ENCODE measurements at places on chromosomes 7 and 10.

- DNase-seq, result no peak
Measured at GRCh38 chr7:41147606-41148485, 555.0 kb downstream of the INHBA start.

DNA sequence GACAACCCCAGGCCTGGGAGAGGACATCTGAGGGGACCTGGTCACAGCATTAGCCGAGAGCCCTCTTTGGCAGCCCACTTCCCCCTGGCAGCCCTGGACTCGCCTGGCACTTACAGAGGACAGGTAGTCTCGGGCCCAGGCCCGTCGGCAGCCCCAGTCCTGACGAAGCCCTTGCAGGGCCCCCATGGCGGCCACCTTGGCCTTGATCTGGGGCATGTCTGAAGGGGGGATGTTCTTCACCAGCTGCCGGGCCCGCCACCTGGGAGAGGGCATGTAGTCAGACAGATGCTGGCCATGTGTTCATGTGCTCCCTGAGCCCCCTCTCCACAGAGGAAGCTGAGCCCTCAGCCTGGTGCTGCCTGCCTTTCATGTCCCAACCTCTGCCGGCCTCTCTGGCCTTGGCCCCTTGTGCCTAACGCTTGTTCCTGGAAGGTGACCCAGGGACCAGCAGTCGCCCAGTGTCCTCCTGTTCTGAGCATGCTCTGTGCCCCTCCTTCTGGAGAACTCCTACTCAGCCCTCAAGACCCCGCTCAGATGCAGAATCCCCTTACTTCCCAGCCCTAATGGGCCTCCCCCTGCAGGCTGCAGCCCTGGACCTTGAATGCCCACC, 13.9 kb downstream of the MYO1G start:
- no peak for DNase-seq

GRCh38 chr10:72274730-72275350, 1.1 kb downstream of the DDIT4 start:
- DNase-seq, result peak; percentile 76

DNA sequence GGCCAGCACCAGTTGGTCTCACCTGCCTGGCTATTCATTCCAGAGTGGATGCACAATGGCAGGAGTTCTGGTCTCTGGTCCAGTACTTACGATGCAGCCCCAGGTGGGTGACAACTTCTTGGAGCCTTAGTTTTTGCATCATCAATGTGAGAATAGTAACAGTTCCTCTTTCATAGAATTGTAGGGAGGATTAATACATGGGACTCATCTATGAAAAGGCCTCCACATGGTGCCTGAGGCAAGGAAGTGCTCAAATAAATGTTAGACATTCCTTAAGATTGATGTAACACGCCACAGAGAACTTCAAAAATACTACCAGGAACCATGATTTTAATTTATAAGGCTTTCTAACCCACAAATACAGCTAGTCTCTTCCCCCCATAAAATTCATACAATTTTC, 120.1 kb upstream of the CHST15 start:
- no peak for DNase-seq

DNA sequence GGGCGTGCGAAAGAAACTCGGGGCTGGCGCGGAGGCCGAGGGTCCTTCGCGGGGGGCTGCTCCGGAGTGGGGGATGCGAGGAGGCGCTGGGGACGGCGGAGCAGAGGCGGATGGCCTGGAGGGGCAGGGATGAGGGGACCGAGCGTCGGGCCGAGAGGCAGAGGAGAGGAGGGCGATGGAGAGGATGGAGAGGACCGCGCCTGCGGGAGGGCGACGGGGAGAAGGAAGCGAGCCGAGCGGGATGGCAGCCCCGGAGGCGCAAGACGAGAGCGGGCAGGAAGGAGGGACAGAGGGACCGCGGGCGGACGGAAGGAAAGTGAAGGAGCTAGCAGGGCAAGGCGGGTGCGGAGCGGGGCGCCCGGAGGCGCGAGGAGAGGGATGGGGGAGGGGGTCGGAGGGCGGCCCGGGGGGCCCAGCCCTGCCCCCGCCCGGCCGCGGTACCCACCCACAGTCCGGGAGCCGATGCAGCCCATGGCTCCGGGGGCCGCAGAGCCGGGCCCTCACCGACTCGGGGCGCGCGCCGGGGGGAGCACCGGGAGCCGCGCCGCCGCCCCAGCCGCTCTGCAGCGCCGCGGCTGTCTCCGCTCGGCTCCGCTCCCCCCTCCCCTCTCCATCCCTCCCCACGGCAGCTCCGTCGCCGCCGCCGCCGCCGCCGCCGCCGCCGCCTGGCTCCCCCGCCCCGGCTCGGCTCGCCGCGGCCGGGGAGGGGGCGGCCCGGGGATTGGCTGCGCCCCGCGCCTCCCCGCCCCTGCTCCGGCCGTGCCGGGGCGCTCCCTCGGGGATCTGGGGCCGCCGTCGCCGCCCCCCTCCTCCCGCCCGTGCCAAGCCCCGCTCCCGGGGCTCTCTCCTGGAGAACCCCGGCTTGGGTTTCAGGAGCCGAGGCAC, at the start of gene FAM131B:
TSS of gene FAM131B (minus strand) at position 583 of the 885 bp plus-strand sequence. CDS start at position 473, 110 bp downstream.
- DNase-seq, result no peak

DNA sequence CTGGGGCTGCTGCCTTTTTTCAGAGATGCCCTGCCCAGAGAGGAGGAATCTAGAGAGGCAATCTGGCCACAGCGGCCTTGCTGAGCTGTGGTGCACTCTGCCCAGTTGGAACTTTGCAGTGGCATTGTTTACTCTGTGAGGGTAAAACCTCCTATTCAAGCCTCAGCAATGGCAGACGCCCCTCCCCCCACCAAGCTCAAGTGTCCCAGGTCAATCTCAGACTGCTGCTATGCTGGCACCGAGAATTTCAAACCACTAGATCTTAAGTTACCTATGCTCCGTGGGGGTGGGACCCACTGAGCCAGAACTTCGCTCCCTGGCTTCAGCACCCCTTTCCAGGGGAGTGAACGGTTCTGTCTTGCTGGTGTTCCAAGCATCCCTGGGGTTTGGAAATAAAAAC, 77.2 kb downstream of the EXOC4 start:
- no peak for DNase-seq

DNA sequence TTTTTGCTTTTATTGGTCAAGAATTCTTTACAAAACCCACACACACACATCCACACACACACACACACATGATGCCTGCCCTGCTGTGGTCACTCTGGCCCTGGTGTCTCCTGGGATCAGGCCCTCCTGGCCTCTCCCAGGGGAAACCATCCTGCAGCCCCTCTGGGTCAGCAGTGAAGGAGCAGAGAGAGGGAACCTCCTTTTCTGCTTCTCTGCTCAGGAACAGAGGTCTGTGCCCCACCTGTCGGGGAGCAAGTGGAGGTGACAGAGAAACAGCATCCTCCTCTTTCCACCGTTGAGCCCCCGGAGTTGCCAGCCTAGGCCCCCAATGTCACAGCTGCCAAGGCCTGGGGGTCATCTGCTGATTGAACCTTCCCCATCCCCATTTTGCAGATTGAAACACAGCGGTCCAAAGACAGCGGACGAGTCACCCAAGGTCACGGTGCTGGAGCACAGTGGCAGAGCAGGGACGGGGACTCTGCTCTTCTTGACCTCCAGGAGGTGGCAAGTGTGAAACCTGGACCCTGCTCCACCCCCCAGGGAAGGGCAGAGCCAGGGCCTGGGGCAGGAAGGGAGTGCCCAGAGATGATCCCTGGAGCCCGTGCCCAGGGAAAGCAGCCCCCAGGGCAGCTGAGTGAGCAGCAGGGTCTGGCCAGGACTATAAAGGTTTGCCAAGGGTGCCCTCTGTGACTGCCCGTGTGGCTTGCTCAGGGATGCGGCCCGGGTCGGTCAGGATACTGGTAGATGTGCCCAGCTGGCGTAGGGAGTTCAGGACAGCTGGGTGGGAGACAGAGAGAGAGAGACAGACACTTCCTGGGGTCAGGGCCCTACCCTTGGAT, 15.0 kb upstream of the TBL2 start:
- no peak for DNase-seq

- DNase-seq, result no peak
Measured at GRCh38 chr10:87753995-87754866, 63.8 kb downstream of the ATAD1 start.

- no peak for DNase-seq
Measured at GRCh38 chr7:125279961-125280360, 350.3 kb upstream of the POT1 start.

- no peak for DNase-seq
Measured at GRCh38 chr7:139300390-139300789, 40.7 kb upstream of the FMC1 start.
